ENCODE measurements at places on chromosomes 2 and 18.
A peak's percentile ranks its signal among the peaks of the same experiment; 100 is the strongest.

- no peak for DNase-seq
These were observed 6.5 kb downstream of the GLS start for GRCh38 chr2:190887089-190887488.

DNA sequence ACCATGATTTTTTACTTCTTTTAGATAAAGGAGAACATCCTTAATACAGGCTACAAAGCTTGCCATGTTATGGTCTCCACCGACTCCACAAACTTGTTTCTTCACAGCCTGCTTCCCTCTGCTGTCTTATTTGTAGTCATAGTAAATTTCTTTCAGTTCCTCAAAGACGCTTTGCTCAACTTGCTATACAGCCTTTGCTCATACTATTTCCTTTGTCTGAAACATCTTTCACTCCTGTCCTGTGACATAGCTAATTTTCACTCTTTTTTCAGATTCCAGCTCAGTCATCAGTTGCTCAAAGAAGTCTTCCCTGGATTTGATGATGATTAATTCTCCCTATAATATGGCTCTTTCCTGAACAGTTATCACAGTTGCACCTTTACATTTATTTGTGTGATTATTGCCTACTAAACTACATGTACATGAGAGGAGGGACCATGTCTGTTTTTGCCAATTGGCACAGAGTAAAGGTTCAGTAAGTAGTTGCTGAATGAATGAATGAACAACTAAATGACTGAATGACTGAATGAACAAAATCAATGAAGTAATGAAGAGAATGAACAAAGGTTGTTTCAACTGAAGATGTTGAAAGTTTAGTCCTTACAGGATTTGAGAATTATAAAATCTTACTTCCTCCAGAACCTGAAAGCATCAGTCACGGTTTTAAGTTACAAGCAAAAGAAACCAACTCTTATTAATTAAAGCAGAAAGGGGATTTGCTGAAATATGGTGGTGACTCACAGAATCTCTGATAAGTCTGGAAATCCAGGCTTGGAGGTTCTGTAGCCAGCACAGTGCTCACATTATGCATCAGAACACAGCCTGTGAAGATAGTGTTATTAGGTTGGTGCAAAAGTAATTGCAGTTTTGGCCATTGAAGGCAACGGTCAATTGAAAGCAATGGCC is 186.4 kb upstream of the FAM98A start:
- DNase-seq, result no peak

GRCh38 chr2:128477026-128477820 is 158.6 kb upstream of the HS6ST1 start:
- DNase-seq, result no peak

- DNase-seq, result peak; percentile 71
These were observed 29.9 kb downstream of the ANO7 start for GRCh38 chr2:241218131-241219029.

GRCh38 chr18:45844938-45845337 is 19.5 kb downstream of the SIGLEC15 start:
- no peak for DNase-seq

- no peak for DNase-seq
These were observed 61.5 kb upstream of the WDR75 start for GRCh38 chr2:189379731-189380261.

GRCh38 chr2:105445976-105446375 is 47.1 kb upstream of the FHL2 start:
- DNase-seq, result no peak

- DNase-seq, result no peak
These were observed 119.2 kb downstream of the PTPRM start for GRCh38 chr18:7686278-7686677.

GRCh38 chr18:24127735-24128134 is 11.1 kb upstream of the CABYR start:
- DNase-seq, result no peak

DNA sequence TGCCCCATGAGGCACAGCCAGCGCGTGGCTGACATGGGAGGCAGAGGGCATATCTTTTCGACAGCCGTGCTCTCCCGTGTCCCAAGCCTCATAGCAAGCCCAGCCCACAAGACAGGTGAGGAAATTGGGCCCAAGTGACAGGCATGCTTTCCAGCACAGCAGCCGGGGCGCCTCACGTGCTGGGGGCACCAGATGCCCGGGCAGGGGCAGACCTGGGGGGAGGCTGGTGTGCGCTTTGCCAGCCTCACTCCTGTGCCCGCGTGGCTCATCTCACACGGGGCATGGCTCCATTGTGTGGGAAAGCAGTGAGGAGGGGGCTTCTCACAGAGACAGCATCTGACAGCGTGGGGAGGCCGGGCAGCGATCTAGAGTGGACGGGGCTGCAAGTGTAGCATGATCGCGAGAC is 93.2 kb downstream of the USP40 start:
- no peak for DNase-seq

GRCh38 chr2:219851801-219852481 is 224.5 kb downstream of the SLC4A3 start:
- peak; percentile 25 for DNase-seq

DNA sequence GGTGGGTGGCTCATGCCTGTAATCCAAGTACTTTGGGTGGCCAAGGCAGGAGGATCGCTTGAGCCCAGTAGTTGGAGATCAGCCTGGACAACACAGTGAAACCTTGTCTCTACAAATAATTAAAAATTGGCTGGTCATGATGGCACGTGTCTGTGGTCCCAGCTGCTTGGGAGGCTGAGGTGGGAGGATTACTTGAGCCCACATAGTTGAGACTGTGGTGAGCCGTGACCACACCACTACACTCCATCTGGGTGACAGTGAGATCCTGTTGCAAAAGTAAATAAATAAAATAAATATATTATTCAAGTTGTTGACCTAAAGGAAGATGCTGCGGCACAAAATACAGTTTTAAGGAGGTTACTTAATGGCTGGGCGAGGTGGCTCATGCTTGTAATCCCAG is 72.7 kb downstream of the LAMA3 start:
- DNase-seq, result no peak

DNA sequence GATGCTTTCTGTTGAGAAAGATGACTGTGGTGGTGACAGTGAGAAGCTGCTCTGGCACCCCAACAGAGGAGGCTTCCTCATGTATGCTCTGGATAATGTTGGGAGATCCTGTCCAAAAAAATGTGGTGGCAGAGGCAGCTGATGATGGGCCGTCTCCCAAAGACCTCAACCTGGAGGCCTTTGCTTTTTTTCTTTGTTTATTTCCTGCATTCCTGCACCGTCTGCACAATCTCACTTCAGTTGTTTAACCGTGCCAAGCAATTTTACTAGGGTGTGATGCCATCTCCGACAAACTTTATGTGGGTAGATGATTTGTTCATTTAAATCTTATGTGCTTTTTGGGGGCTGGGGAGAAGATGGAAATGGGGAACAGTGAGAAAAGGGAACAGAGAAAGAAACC is 62.2 kb upstream of the IGFBP5 start:
- DNase-seq, result no peak

DNA sequence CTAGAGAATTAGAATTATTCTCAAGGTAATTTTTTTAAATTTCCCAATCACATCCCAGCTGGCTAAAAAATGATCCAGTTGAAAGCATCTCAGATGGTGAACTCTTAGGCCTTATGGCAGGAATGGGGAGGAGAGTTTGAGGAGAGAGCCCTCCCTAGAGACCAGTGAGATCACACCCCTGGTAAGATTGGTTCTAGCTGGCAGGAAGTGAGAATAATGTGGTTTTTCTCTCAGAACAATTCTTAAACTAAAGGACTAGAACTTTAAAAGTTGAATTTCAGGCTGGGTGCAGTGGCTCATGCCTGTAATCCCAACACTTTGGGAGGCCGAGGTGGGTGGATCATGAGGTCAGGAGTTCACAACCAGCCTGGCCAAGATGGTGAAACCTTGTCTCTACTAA is 120.2 kb downstream of the MYO3B start:
- no peak for DNase-seq

DNA sequence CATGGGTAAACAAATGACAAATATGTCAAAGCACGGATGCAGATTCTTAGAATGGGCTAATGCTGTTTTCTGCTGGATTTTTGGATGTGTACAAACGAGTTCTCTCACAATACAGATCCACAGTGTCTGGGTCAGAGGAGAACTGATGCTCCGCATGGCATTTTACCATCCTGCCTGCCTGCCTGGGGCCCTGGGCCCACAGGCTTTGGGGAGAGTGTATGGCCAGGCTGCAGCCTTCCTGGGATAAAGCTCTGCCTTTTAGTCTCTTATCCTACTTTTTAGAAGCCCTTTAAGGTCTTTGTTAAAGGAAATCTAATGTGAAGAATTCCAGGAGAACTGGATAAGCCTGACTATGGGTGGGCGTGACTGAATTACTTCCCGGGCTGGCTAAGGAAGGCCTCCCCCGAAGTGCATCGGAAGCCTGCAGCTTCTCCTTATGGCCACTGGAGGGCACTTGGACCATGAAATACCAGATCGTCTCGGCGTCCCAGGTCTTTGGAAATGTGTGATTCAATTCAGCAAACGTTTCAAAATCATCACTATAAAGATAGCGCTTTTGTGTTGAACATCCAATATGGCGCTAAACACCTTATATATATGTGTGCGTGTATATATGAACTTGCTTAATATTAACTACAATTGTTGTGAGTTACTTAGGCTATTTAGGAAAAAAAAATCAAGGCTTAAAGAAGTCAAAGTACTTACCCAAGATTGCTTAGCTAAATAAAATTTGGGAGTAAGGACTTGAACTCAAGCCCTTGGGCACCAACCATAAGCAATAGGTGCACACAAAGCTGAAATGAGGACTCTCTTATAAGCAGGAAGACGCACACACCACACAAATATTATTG is 15.2 kb upstream of the DNPEP start:
- peak; percentile 81 for DNase-seq

GRCh38 chr18:59479776-59480175 is 120.7 kb upstream of the LMAN1 start:
- DNase-seq, result no peak

GRCh38 chr18:31199190-31199769 is 36.6 kb upstream of the DSC1 start:
- no peak for DNase-seq

DNA sequence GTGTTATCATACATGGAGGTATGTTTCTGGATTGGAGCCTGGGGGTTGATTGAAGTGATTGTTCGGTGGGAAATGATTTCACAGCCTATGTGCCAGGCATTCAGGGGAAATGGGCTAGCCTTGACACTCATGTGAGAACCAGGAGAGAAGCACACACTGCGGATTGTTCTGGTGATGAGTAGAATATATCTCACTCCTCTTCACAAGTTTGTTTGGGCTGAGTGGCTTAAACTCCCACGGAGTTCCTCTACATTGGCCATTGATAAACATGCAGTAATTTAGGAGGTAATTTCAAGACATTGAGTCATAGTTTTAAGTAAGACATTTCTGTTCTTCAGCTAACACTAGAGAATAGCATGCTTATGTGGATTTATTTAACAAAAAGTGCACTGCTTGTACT is 498.9 kb upstream of the NETO1 start:
- DNase-seq, result no peak

GRCh38 chr2:74093426-74093825 is 54.3 kb downstream of the BOLA3 start:
- DNase-seq, result no peak

DNA sequence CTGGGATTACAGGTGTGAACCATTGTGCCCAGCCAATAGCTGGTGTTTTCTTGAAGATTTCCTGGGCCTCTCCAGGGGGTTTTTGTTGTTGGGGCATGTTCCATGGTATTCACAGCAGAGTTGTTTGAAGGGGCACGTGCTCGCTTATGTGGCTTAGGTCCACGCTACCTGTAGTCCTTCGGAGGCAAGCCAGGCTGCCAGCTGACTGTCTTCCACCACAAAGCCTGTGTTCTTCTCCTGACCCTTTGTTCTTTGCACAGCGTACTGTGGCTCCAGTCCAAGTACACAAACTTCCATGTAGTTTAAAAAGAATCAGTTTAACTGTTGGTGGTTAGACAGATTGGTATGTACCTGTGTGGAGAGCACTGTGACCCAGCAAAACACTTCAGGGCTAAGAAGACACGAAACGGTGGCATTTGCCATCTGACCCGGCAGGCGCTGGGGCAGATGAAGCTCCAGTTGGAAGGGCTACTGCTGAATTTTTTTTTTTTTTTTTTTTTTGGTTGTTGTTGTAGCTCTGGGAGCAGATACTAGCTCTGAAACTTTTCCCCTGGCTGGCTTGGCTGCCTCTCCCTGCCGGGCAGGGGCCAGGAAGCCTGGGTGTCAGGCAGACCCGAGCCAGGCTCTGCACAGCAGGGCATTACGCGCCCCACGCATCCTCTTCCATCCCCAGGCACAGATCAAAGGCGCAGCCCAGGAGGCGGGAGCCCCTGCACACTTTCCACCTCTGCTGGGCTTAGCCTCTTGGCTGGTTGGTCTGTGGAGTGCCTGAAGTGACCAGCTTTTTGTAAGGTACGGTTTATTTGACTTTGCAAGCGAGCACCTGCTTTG is 5.7 kb downstream of the GREB1 start:
- no peak for DNase-seq

DNA sequence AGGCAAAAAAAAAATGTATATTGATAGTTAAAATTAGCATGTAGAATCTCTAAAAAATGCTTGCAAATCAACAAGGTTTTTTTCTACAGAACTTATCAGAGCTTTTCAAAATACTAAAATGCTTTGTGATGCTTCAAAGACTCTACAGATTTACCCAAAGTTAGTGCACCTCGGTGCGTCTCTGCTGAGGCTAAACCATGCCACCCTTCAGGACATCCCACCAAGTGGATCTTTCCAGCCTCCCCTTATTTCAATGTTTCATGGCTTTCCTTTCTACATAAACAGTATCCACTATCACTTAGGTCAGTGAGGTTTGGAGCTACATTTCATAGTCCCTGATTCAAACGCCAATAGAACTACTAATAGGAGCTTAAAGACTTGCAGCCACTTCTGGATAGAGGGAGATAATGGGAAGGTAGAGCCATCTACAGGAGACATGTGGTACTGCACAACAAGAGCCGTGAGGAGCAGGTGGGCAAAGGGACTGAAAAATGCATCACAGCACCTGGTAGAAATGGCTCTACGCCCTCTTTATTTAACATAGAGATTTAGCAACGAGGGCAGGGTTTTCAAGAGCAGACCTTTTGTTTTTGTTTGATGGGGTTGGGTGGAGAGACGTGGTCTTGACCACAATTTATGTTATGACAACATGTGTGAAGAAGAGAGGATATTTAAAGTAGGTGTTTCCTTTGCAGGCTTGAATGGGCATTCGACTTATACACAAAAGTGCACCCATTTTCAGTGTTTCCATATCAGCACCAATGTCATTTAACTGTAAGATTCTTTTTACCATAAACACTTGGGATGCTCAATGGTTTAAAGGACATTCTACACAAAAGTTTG is 56.1 kb upstream of the SLC35G4 start:
- DNase-seq, result peak; percentile 69

DNA sequence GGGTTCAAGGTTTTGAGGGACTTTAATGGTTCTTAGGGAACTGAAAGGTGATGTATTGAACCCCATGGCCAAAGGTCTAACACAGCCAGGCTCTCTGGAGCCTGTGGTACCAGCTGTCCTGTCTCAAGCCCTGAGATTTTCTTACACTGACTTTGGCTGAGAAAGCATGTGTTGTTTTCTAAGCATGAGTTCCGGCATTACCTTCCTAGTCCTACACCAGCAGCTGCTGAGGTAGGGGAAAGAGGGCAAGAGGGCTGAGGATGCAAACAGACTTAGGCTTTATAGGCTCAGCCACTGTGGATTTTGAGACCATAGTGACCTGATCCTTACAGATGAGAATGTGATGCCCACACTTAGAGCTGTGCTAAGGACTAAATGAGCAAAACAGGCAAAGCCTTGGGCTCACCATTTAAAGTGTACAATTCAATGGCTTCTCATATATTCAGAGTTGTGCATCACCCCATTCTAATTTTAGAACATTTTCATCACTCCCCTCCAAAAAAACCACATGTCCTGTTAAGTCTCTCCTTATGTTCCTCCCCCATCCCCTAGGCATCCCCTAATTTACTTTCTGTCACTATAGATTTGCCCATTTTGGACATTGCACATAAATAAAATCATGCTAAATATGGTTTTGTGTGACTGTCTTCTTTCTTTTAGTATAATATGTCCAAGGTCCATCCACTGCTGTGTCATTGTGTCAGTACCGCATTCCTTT is 99.7 kb upstream of the OTOS start:
- no peak for DNase-seq
